ENCODE measurements at places on chromosomes 3 and 15.
A peak's percentile ranks its signal among the peaks of the same experiment; 100 is the strongest.

- DNase-seq = no peak
Observed at GRCh38 chr15:69647142-69647513, 194.5 kb downstream of the RPLP1 start.

DNA sequence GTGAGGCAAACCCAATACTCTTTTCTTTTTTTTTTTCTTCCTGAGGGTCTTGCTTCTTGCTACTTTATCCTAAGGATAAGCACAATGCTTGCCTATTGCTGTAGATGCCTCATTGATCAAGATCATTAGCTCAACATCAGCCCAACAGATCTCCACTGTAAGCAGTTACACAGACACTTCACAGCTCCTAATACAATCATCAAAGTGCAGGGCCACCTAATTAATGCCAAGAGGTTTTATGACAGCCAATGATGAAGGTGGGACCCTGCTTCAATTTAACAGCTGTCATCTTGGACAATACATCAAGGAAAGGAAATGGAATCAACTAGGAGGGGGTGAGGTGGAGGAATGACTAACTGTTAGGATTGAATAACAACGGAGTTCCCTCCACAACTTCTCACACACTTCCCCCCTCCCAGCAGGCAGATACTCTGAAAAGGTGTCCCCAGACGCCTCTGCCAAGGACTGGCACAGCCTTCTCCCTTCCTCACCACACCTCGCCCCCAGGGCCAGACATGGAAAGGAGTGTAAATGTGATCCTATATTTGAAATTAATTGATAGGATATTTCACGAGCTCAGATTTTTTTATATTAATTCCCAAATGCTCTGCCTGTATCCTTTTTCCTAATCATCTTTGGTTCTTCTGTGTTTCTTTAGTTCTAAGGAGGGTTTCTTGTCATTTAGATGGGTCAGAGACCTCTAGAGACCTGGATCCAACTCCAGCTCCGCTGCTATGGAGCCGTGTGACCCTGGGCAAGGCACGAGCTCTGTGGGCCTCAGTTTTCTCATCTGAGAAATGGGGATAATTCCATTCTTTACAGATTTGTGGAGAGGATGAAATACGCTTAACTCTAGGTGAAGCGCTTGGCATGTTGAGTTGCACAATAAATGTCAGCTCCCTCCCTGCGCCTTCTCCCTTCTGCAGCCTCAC, 1.2 kb downstream of the DCLK3 start:
- DNase-seq = no peak

GRCh38 chr3:128482175-128482574, 10.8 kb downstream of the GATA2 start:
- DNase-seq = peak; percentile 57

GRCh38 chr3:9390265-9390888, 7.0 kb upstream of the SETD5 start:
- no peak for DNase-seq

GRCh38 chr3:115022199-115022598, 124.9 kb downstream of the ZBTB20 start:
- DNase-seq = no peak

GRCh38 chr3:141019244-141019643, 31.9 kb upstream of the SPSB4 start:
- DNase-seq = no peak

- DNase-seq = no peak
Observed at GRCh38 chr15:62257996-62258521, 93.0 kb upstream of the C2CD4B start.

GRCh38 chr15:92178911-92179310, 214.8 kb upstream of the ST8SIA2 start:
- no peak for DNase-seq

GRCh38 chr3:105367063-105367405, 325 bp downstream of the ALCAM start:
- peak; percentile 31 for DNase-seq

DNA sequence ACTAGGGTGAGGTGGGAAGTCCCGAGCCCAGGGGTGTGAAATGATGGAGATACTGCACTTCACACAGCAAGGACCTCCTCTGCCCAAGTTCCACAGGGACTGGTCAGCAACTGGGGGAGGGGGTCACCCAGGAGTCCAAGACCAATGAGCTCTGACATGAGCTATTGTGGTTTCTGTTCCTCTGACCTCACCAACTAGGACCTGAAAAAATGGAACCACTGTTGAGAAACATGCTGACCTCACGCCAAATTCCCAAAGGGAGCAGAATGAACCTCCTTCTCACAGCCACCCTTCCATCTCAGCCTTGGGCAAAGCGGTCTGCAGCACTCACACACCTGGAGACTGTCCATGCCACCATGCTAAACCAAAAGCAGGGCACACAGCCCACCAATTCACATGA, 69.3 kb downstream of the LRIG1 start:
- no peak for DNase-seq

DNA sequence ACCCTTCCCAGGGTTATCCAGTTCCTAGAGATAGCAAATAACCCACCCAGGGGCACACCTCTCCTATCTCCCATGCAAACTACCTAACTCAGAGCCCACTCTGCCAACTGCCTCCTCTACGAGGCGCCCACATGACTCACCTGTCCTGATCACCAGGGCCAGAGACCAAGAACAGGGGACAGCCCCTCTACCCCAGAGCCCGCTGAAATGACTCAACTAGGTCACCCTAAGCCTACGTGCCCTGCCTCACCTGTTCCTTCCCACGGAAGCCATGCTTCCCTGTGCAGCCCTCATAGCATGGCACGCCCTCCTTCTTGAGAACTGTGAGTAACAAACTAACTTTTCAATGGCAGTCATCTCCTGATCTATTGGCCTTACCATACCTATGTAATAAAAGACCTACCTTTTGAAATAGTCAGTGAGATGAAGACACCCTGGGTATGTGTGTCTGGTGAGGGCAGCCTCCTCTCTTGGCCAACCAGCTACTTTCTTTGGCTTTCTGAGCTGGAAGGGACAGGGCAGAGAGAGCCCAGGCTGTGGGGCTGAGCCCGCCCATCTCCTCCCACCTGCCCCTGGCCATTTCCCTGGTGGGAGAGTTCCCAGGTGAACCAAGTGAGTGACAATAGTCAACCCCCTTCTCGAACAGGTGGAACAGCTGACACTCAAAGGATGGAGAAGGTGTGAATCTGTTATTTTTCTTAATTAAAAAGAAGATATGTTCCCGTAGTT, 25.5 kb upstream of the PRR23E start:
- no peak for DNase-seq

GRCh38 chr15:78052545-78052944, 25.0 kb downstream of the TBC1D2B start:
- DNase-seq = no peak

DNA sequence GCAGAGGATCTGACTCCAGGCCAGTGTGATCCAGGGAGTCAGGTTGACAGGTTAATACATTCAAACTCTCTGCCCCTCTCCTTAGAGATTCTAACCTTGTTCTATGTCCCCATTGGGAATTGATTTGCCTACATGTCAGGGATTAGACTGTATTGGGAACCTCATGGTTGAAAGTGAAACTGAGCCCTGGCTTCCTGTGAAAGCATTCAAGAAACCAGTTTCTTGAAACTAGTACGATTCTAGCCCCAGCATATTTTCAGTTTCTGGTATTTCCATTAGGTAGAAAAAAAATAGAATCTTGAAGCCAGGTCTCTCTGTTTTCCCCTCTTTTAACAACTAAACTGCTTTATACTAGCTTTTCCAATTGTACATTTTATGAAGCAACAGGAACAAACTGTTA, 140.4 kb upstream of the ABI3BP start:
- no peak for DNase-seq

DNA sequence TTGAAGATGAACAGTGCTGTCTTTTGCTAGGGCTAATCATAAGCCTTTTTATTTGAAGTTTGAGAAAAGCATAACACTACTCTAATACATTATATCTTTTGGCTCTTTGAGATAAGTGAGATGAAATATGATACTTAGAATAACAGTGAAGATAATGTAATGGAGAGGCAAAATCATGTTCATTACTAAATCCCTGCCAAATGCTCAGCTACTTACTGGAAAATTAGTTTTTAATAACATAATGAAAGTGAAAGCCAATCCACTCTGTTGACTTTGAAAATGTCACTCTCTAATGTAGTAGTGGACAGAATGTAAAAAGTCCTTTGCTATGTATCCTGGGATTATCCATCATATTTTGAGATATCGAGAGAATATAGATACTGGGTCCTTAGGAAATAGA, 35.9 kb upstream of the MYH15 start:
- no peak for DNase-seq

DNA sequence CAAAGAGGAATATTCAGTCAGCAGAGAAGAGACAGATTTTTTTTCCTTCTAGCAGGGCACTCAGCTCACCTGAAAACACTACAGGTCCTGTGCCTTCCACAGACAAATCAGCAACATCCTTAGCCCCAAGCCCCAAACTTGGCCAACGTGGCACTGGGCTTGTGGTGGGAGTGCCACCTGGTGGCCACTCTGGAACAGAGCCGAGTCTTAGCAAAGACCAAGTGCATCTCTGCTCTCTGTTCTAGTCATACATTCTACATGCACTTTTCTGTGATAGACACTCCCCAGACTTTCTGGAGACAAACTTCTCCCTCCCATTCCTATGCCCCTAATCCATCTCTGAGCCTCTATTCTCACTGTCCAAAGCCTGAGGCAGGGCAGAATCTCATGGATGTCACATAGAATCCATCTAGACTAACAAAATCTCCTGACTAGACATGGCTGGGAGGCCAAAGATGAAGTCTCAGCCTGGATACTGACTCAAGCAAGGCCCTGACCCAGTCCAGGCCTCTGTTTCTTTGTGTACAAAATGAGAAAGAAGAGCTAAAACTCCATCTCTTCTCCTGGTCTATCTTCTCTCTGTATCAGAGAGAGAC, 5.1 kb upstream of the SEMA7A start:
- DNase-seq = peak; percentile 69

GRCh38 chr3:119794971-119795612, 13.2 kb downstream of the NR1I2 start:
- DNase-seq = no peak

GRCh38 chr3:67712259-67712658, 57.8 kb upstream of the SUCLG2 start:
- no peak for DNase-seq
